ENCODE measurements at places on chromosomes 3 and 15.

GRCh38 chr15:70101459-70102113, 3.9 kb upstream of the TLE3 start:
- peak; percentile 100 for DNase-seq

DNA sequence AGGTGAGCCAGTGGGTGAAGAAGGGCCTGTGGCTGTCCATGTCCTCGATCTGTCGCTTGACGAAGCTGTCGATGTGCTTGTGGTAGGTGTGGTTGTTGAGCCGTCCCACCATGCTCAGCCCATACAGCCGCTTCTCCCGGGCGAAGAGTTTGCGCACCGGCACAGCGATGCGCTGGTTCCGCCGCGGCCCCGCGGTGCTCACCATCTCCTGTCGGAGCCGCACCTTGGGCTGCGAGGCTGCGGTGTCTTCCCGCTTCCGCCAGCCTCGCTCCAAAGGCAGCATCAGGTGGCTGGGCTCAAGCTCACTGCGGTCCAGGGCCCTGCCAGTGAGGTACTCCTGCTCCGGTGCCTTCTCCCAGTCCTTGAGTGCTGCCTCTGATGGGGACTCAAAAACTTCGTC, 34.0 kb upstream of the GRIP2 start:
- DNase-seq: no peak

DNA sequence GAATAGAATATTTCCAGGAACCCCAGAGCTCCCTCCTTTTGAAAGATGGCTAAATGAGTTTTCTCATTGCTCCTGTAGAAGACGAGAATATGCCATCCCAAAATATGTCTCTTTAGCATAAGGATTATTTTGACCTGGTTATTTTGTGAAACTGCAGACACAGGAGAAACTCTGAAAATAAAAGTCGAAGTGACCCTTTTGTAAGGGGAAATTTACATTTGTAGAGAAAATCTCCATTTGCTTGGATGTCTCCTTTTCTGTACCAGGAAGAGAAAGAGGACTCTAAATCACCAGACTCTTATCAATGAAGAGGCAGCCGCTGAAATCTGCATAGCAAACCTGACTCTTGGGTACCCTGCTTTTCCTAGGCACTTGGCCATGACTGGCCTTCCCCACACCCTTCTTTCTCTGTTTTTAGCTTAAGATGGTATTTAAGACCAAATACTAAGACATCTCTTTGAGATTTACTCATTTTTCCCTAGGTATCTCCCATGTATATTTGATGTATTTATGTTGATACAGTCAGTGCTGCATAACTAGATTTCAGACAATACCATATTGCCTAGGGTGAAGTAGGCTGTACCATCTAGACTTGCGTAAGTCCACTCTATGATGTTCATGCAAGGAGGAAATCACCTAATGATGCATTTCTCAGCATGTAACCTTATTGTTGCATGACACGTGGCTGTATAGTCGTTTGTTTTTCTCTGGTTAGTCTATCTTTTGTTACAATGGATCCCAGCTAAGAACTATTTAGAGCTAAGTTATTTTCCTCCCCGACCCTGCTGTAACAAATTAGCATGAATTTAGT, 98.2 kb upstream of the UBE3A start:
- DNase-seq: peak; percentile 62

DNA sequence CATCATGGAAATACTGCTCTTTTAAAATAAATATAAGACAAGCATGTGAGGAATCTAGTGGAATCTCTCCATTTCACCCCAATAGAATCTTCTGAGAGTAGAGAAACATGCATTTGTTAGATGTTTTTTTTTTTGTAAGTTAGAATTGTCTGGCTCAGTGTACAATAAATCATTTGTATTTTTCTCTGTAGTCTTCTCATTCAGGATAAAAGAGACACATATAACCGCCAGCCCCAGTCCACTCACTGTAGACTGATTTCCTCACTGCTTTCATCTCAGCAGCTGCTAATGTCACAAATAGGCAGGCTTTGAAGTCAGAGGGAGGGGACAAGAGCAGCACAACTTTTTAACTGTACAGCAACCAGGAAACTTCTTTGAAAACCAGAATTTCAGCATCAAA, 140.2 kb upstream of the RBMS3 start:
- DNase-seq: no peak

- DNase-seq: no peak
These were observed 1.1 kb downstream of the CHD2 start for GRCh38 chr15:92901072-92901761.

DNA sequence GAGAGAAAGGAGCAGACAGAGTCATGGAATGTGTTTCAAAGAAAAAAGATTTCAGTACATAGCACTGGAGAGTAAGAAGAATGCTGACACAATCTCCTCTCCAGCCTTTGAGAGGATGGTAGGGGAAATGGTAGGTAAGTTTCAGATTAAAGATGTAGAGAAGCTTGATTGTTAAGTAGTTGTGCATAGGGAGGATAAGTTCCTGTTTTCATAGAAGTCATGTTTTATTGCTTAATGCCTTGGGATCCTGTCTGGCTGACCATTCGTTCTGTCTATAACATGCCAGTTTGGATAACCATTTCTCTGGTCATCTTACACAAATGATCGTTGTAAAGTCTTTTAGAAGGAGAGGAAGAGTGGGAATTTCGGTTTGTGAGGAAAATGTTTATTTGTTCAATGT, 95.7 kb upstream of the IGSF10 start:
- no peak for DNase-seq

GRCh38 chr3:159182961-159183360, 381.1 kb downstream of the MFSD1 start:
- no peak for DNase-seq

- DNase-seq: no peak
These were observed 30.6 kb upstream of the SLC6A6 start for GRCh38 chr3:14371573-14372474.

DNA sequence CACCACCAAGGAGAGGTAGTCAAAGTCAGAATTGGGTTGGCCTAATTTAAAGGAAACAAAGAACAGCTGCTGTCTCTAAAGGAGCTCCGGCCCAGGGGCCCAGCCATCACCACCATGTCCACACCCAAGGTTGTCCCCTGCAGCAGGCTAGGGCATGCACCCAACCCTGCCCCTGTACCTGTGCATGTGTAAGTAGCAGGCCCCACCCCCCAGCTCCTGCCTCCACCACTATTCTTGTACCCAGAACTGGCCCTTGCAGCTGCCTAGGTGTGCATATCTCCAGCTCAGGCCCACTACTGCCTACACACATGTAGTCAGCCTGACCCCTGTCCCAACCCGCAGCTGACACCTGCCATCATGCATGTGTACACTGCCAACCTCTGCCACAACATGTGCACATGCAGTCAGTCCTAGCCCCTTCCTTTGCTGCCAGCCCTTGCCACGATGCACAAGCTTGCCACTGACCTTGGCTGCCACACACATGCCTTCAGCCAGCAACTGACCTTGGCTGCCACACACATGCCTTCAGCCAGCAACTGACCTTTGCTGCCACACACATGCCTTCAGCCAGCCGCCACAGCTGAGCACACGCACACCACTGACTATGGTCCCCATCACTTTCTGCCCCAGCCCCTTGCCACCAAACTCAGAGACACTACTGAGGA, 39.7 kb downstream of the FGF12 start:
- DNase-seq: no peak

- DNase-seq: no peak
These were observed 21.4 kb downstream of the MB21D2 start for GRCh38 chr3:192896208-192896607.

Data from HAP-1 (cell line).